ENCODE measurements at places on chromosomes 6 and 20.

- DNase-seq: no peak
Observed at GRCh38 chr6:29826271-29826670, 1.4 kb upstream of the HLA-G start.

DNA sequence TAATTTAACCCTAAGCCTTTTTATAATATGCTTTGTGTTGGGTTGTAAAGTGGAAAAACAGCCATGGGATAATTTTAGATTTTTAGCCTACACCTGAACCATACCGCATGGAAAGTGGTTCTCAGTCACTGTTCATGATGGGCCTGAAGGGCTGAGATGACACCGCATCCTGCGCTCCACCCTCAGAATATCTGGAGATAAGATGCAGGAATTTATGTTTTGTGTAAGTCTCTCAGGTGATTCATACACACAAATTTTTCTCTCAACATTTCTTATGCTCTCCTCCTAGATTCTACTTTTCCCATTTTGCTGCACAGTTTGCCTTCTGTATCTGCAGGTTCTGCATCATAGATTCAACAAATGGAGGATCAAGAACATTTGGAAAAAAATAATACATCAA, 191.3 kb upstream of the PHACTR1 start:
- DNase-seq: no peak

DNA sequence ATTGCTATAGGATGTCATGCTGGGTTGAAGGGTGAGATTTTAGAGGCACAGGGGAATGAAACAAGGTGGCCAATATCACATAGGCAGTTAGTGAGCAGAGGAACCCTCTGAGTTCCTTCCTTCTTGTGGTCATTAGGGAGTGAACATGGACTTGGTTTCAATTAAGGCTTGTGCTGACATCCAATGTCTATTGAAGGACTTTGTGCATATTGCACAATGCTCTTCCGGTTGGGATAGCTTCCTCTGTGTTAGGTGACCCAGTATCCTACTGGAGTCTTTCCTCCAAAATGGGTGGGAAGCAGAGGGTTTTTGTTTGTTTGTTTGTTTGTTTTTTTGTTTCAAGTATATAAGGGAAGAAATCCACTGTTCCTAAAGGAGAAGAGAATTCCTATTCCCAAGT, 98.5 kb downstream of the HDGFL1 start:
- DNase-seq: no peak

GRCh38 chr20:35039146-35039545, 53.5 kb downstream of the TRPC4AP start:
- no peak for DNase-seq

- DNase-seq: no peak
Observed at GRCh38 chr6:112149719-112150263, 62.4 kb downstream of the FAM229B start.

- no peak for DNase-seq
Observed at GRCh38 chr6:163449076-163449475, 34.6 kb downstream of the QKI start.

GRCh38 chr6:34646714-34647113, 49.9 kb downstream of the ILRUN start:
- DNase-seq: no peak

- no peak for DNase-seq
Observed at GRCh38 chr6:163513570-163514166, 99.2 kb downstream of the QKI start.

- no peak for DNase-seq
Observed at GRCh38 chr20:46640536-46641311, 10.5 kb downstream of the SLC13A3 start.

- peak; percentile 69 for DNase-seq
Observed at GRCh38 chr6:138107078-138107751, at the start of gene PERP. Gene PERP (minus strand): TSS chr6:138107419. CDS start chr6:138107340, 79 bp downstream.

DNA sequence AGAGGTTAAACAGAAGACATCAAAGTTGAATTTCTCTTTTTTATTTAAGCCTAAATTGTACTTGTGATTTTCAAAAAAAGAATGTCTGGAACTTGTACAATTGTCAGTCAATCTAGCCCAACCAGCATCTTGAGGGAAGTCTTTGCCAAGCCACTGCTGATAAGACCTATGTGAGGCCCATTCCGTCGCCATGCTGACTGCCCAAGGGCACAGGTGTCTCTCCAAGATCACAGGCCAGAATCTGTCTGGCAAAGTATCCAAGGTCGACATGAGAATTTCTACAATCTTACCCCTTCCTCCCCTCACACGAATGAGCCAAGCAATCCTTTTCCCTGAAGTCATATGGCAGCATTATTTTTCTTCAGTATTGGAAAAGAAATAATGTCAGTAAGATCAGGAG, 614.5 kb downstream of the CBLN4 start:
- no peak for DNase-seq

DNA sequence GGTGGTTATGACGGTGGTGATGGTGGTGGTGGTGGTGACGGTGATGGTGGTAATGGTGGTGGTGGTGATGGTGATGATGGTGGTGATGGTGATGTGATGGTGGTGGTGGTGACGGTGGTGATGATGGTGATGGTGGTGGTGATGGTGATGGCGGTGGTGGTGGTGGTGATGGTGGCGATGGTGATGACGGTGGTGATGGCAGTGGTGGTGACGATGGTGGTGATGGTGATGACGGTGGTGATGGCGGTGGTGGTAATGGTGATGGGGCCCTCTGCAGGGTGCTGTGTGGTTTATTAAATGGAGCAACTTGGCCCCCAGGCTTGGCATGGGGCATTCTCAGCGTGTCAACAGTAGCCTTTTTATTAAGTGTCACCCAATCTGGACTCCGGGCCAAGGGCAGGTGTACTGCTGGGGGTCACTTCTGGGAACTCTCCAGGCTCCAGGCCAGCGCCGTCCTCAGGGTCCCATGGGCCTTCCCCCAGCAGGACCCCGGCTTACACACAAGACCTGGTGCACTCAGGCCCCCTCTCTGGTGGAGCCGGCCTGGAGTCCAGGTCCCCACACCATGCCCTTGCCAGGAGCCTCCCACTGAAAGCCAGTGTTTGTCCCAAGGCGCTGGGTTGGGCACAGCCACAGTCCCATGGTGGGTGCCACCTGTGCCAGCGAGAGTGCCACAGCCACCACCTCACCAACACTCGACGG, 8.8 kb downstream of the CABLES2 start:
- DNase-seq: no peak

DNA sequence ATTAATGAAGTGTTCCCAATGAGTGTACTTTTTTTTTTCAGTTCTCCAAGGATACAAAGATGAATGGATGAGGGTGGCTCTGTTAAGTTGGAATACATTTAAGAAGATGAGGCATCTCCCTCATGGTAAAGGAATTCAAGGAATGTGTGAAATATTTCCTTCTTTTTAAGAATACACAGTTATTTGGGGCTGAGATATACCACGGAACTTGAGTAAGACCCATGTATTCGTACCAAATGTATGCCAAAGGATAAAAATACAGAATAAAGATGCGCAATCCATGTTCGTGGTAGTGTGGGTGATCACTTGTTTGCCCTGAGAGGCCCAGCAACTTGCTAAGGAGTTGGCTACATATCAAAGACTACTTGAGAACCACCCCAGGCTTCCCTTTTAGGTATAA, 164.2 kb upstream of the TCF21 start:
- DNase-seq: no peak

DNA sequence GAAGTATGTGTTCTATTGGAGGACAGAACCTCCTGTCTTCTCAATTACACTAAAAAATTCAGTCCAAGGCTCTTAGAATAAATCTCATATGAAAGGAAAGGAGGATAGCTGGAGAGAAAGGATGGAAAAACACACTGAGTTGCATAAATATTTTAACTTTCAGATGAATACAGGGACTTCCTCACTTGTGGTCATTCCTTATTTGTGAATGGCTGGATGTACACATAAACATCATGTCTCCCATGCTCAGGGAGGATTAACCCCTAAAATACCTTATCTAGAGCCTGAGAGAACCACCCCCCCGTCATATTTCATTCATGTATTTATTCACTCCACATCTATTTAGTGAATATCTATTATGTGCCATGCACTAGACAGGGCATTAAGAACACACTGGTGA, 217.6 kb upstream of the CITED2 start:
- DNase-seq: no peak

DNA sequence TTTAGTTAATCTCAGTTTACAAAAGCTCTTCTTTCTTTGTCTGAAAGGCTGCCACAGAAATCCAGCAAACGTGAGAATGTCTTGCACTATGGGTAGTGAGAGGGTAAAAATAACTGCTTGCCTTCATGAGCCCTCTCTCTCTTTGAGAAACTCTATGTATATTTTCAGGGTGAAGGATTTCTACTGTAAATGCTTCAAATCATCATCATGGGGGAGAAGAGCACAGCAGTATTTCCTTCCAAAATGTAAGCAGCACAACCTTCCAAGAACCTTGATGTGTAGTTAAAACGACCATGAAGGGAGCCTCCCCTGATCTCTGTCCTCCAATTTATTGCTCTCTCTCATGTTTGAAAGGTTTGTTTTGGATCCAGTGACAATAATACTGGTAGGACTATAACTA, 141.3 kb upstream of the CENPW start:
- no peak for DNase-seq

GRCh38 chr20:38747495-38748096, 664 bp upstream of the ACTR5 start:
- DNase-seq: no peak

- DNase-seq: no peak
Observed at GRCh38 chr6:41818271-41819054, 31.0 kb downstream of the TOMM6 start.

DNA sequence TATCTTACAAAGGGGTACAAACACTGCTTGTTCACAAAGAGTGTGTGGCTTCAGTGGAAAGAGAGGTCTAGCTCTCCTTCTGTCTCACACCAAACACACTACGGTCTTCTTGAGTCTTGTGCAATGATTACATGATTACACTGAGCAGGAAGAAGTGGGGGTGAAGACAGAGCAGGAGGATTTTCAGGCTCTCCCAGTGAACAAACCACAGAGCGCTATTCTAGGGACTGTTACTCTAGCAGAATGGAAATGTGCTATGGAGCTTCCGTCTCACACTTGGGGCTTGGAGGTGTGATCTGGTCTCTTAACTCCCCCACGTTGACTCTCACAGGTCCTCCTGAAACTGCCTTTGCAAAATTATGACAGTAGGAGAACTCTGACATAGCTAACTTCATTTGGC, 203.4 kb downstream of the MYLK4 start:
- DNase-seq: no peak

- no peak for DNase-seq
Observed at GRCh38 chr6:105051941-105052471, 95.1 kb downstream of the LIN28B start.

DNA sequence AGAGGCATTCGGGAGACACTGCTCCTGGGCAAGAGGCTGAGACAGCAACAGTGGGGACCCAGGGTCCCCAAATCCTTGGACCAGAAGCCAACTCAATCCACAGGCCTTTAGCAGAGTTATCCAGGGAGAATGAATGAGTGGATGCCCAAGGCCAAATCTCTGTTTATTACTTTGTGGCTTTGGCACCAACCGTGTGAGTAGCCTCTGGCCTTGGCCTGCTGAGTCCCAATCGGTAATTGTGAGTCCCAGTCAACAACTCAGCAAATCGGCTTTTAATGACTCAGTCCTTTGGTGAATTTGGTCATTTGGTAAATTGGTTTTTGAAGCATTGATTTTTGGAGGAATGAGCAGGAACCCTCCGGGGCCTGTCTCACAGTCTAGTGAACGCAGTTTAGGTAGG, 29.1 kb upstream of the ECI2 start:
- no peak for DNase-seq

- no peak for DNase-seq
Observed at GRCh38 chr6:137417396-137417795, 76.8 kb downstream of the OLIG3 start.

DNA sequence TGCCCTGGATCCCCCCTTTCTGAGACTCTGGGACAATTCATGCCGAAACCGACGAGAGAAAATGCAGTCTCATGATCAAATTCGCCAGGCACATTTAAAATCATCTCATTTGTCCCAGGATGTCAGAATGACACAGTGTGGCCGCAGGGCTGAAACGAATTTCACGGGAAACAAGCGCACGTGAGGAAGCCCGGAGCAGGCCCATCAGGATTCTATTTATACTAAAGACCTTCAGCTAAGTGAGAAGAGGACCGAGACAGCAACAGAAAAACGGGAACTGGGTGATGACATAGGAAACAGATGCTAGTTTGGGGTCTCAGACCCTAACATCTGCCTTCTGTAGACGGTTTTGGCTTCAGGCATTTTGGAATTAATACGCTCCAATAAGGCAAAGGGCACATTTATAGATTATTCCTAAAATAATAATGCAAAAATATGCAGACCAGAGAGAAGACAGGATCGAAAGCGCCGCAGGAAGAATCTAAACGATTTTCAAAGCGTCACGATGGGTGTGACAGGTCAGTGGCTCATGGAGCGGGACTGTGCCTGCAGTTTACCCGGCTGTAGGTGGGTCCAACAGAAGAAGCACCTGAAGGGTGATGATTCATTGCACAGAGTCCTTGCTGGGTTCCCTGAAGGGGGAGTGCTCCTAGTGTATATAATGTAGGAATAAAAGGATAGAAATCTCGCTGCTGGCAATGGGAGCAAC, 80.8 kb upstream of the MPC1 start:
- no peak for DNase-seq

DNA sequence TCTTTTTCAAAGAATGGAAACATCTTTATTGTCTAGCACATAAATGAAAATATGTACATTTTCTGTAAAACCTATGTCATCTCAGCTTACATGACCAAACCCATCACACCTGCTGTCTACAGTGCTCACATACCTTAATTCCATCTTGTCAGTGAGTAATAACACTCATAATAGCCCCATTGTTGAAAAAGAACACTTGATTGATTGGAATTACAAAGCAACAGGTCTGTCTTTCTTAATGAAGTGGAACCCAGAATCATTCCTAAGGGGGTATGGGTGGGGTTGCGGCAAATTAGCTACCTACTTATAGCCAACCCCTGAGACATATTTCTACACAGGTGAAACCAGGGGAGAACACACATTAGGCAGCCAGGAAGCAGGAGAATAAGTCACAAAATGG, 20.2 kb downstream of the ADGRF4 start:
- no peak for DNase-seq

- DNase-seq: no peak
Observed at GRCh38 chr6:167678102-167679101, 148.3 kb upstream of the AFDN start.

GRCh38 chr6:79628466-79629288, 2.5 kb upstream of the SH3BGRL2 start:
- DNase-seq: no peak

GRCh38 chr6:2750832-2751231, at the start of gene MYLK4:
Gene MYLK4 (minus strand): TSS chr6:2750922. CDS start chr6:2749294, 1,628 bp downstream.
- no peak for DNase-seq

- no peak for DNase-seq
Observed at GRCh38 chr20:43194137-43194536, 4.4 kb upstream of the PTPRT start.

GRCh38 chr20:20597966-20598365, 114.5 kb downstream of the RALGAPA2 start:
- no peak for DNase-seq
